ENCODE measurements at places on chromosomes 12 and 14.
A peak's percentile ranks its signal among the peaks of the same experiment; 100 is the strongest.

GRCh38 chr12:52660934-52661499 lies 9.0 kb upstream of the KRT2 start:
- DNase-seq, result no peak

- DNase-seq, result no peak
These were observed 68.8 kb downstream of the TMX1 start for GRCh38 chr14:51308866-51309265.

DNA sequence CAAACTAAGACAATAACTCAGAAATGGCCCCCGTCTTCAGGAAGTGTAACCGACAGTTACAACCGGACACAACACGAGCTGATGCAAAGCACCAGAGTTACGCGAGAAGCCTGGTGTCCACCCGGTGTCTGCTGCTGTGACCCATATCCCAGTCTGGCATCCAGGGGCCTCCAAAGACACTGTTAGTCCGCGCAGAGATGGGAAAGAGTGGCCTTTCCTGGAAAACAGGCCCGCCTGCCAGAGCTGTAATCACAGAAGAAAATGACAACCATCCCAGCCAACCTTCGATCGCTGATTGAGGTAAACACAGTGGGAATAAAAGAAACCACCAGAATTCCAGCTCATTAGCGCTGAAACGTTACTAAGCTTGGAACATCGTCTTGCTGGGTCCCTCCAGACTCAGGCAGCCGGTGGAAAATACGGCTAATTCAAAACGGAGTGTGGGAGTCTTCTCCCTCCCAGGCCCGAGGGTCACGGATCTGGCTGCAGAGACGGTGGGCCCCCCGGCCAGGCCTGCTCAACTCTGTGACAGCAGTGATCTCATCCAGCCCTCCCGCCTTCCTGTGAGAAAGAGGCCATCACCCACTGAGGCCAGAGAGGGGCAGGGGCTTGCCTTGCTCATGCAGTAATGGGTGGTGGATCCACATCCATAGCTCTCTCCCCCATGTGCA lies 273.9 kb upstream of the RTL1 start:
- no peak for DNase-seq

GRCh38 chr14:62956413-62956812 lies 88.8 kb downstream of the KCNH5 start:
- DNase-seq, result no peak

DNA sequence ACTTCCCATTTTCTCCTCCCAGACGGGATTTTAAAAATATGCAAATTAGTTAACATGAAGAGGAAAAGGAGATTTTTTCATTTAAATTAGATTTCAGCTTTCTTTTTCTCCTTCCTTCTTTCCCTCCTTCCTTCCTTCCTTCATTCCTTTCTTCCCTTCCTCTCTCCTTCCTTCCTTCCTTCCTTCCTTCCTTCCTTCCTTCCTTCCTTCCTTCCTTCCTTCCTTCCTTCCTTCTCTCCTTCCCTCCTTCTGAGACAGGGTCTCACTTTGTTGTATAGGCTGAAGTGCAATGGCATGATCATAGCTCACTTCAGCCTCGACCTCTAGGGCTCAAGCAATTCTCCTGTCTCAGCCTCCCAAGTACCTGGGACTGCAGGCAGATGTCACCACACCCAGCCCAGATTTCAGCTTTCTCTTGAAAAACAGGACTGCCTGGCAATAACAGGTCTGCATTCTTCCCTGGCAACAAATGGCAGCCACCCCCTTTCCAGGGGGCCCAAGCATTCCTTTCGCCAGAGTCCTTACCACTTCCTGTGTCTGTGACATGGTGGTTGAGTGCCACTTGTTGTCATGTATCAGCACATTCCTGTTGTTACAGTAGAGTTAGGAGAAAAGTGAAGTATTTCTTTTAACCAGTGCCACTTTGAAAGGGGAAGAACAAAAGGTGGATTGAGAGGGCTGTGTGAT lies 119.1 kb downstream of the PTPN11 start:
- DNase-seq, result no peak

GRCh38 chr14:90569201-90569600 lies 172.4 kb downstream of the CALM1 start:
- no peak for DNase-seq

GRCh38 chr12:131555197-131555846 lies 155.6 kb upstream of the SFSWAP start:
- no peak for DNase-seq

- DNase-seq, result no peak
These were observed 179.6 kb upstream of the LMO3 start for GRCh38 chr12:16785524-16785923.

GRCh38 chr12:25574761-25575160 lies 21.7 kb upstream of the LMNTD1 start:
- no peak for DNase-seq

- no peak for DNase-seq
These were observed 4.0 kb upstream of the CRIP2 start for GRCh38 chr14:105470350-105471296.

- DNase-seq, result no peak
These were observed 40.5 kb downstream of the PARP11 start for GRCh38 chr12:3832738-3833137.

GRCh38 chr12:118287728-118288127 lies 85.0 kb downstream of the TAOK3 start:
- no peak for DNase-seq

- DNase-seq, result peak; percentile 81
These were observed at the start of gene LRIG3 for GRCh38 chr12:58920102-58920960. Gene LRIG3 (minus strand): TSS chr12:58920504. CDS start chr12:58920235, 269 bp downstream.

DNA sequence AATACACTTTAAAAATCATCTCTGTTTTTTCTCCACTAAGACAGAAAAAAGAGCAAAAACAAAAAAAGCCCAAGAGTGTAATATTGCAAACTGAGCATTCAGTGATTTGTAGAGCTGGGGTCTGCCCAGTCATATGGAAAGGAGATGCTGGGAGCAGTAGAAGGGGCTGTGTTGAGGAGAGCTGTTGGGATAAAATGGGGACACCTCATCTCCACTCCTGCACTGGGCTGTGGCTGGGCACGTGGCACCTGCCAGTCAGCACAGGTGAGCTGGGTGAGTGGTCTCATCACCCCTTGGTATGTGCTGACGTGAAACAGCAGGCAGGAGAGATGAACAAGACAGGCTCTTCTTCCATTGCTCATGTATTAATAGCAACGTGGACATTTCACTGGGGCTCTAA lies 217.4 kb downstream of the C12orf42 start:
- no peak for DNase-seq

- DNase-seq, result no peak
These were observed 39.1 kb downstream of the TSPAN11 start for GRCh38 chr12:30965613-30965985.

DNA sequence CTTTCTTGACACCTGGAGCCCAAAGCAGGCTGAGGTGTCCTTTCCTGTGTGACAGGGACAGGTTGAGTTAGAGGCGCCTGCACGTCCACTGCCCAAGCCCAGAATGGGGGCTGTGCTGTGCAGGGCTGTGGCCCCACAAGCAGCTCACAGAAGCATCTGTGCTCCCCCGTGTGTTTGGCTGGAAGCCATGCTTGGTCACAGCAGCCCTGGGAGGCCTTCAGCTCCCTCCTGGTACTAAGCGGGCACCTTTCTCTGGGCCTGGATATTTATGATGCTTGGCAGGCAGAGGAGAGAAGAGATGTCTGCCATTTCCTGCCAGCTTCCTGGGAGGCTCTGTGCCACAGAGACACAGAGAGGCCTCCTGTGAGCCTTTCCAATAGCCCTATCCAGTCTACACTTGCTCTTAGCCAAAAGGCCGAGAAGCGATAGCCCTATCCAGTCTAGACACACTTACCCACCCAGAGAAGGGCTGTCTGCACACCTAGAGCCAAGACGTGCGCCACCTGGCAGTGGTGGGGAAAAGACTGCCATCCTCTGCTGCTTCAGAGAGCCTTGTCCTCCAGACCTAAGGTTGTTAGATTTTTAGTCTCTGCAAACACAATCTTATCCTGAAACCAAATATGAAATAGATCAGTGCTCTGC lies 117.4 kb downstream of the GCH1 start:
- DNase-seq, result no peak

DNA sequence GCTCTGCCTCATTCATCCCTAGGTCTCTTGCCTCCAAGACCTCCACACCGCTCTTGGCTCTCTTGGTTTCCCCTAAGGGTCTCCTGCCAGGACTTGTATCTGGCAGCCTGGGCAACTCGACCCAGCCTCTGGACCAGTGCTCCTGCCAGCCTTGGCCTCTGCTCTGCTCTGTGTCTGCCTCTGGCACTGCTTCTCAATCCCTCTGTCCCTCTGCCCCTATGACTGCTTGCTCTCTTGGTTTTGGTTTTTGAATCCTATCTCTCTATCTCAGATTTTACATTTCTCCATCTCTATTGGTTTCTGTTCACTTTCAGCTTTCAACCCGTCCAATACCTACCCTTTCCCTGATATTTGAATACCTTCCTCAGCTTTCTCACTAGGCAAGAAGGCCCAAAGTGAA lies 6.3 kb downstream of the ITGA5 start:
- no peak for DNase-seq

DNA sequence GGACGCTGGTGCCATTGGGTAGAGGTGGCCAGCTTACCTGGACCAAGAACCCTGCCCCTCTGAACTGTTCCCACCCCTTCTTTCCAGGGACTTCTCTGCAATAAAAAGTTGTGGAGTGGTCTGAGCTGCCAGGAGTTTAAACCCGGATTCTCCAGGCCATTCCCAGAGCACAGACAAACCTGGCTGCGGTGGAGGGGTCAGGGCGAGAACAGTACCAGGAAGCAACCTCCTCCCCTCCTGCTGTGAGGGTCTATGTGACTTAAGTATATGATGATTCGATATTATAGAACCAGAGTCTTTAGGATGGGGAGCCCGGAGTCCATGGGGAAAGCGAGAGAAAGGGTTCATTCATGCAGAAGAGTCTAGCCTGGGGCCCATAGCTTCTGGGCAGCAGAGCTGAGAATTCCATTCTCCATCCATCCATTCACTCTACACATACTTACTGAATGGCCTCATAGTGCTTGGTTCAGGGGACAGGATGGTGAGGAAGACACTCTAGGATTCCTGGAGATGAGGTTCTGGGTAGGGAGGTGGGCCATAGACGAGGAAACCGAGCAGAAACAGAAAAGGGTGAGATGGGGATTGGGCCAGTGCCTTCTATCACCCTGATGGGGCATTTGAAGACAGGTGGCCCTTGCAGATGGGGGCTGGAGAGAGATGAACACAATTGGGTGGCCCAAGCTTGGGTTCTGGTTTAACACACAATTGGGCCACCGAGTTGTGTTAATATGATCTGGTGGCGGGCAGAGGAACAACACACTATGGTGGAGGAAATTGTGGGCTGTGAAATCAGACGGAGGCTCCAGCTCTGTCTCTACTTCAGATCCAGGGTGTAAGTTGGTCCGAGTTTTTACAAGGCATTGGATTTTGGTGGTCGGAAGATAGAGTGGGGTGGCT lies 5.2 kb downstream of the KRT86 start:
- DNase-seq, result no peak

- DNase-seq, result no peak
These were observed 439.7 kb downstream of the ADAMTS20 start for GRCh38 chr12:43112101-43112920.

GRCh38 chr14:54010981-54011380 lies 54.4 kb upstream of the BMP4 start:
- no peak for DNase-seq
